ENCODE measurements at places on chromosomes 2 and 18.

DNA sequence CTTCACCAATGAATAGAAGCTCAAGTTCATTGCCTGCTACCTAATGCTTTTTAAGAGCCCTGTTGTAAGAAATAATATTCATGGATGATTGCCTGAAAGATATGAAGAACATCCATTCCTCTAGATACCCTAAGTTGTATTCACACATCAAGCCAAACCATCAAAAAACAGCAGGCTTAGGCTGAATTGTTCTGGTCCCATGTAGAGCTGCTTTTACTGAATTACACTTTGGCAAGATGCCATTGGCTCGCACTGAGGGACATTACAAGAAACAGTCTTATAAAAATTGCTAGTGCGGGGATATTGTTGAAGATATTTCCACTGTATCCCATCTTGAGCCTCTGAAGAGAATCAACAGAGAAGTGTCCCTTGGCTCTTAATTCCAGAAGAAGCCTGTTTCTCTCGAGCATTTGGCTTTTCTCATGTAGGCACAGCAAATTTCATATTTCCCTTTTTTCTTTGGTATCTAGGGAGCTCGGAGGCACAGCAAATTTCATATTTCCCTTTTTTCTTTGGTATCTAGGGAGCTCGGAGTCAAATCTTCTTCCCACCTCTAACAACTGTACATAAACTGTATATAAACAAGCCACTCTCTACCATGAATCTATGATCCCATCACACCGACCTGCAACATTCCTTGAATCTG is 107.5 kb downstream of the COLEC12 start:
- DNase-seq, result peak; percentile 22

DNA sequence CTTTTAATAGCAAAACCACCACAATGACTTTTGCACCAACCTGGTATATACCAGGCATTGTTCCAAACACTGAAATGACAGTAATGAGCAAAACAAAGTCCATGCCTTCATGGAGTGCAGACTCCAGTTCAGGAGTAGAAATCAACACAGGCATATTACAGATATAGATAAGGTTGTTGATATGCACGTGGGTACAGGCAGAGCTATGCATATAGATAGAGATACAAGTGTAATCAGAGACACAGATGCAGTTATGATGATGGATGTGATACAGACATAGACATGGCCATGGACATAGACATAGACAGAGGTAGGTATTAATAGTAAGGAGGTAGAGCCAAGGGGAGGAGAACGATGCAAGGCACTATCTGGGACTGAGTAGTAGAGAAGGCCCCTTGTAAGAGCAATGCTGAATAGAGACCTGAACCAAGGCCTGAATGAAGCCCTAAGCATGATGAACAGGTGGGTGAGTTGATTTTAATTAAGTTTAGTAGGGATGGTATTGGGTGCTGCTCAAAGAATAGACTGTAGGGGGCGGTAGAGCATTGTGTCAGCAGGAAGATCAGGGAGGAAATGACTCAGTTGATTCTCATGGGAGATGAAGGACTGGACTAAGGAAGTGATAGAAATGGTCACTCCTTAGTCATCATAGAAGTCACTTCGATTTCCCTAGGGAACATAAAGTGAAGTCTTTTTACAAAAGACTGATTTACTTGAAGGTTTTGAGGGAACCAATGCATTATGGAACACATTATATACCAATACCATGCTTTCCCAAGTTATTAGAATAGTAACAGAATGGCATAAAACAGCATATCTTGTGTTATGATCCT is 39.4 kb downstream of the CMPK2 start:
- DNase-seq, result peak; percentile 79

GRCh38 chr2:30622452-30622851 is 175.4 kb downstream of the LCLAT1 start:
- DNase-seq, result no peak

- DNase-seq, result peak; percentile 30
Measured at GRCh38 chr2:178796079-178796677, 11.0 kb downstream of the TTN start.

- no peak for DNase-seq
Measured at GRCh38 chr2:231671270-231672050, 36.9 kb upstream of the PTMA start.

DNA sequence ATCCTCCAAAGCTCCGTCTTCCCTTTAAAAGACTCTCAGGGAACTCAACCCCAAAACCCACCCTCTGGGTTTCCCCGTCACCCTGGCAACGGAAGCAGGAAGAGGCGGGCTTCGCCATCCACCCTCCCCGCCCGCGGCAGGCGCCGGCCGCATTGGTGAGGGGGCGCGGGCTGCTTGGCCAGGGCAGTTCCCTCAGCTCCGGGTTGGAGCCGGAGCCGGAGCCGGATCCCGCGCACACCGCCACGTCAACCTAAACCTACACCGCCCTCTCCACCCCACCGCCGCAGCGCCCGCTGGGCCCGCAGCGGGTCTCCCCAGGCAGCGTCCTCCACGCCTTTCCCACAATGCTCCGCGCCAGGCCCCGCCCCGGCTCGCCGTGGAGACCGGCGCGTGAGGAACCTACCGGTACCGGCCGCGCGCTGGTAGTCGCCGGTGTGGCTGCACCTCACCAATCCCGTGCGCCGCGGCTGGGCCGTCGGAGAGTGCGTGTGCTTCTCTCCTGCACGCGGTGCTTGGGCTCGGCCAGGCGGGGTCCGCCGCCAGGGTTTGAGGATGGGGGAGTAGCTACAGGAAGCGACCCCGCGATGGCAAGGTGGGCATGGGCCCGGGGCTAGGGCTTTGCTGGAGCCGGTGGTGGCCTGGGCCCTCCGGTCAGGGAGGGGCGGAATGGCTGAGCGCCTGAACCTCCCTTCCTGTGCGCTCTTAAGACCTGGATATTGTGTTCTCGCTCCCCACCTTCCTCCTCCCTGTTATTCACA is at the start of gene DNAJC10:
Gene DNAJC10 (plus strand): TSS at position 366 of the 758 bp plus-strand sequence. CDS start 1,830 bp downstream, outside the sequence.
- peak; percentile 70 for DNase-seq

DNA sequence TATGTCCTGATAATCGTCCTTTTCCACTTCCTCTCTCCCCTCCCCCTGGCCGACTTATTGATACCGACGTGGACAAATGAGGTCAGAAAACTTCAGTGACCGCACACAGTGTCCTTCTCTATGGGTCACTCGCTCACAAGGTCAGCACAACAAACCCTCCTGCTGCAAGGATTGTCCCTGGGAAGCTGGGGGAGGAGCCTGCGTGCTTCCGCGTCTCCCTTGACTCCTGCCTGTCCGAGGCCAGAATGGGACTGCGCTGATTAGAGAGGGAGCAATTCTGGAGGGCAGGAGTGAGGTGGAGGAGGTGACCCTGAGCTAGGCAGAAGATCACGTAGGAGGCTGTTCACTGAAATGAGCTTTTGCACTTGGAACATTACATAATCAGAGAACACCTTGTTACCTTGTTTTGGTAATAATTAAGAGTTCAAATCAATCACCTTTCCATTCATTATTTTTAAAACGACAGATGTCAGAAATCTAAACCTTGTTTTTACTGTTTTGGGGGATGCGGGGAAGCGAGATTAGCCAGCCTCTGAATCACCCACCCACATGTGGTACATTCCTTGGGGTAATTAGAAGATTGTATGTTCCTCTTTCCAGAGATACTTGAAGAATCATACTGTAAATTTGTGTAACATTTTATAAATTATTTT is 70.6 kb downstream of the CTAGE1 start:
- no peak for DNase-seq

- no peak for DNase-seq
Measured at GRCh38 chr2:195741191-195741590, 84.2 kb downstream of the SLC39A10 start.

- no peak for DNase-seq
Measured at GRCh38 chr2:211281430-211282073, 725.2 kb downstream of the CPS1 start.

DNA sequence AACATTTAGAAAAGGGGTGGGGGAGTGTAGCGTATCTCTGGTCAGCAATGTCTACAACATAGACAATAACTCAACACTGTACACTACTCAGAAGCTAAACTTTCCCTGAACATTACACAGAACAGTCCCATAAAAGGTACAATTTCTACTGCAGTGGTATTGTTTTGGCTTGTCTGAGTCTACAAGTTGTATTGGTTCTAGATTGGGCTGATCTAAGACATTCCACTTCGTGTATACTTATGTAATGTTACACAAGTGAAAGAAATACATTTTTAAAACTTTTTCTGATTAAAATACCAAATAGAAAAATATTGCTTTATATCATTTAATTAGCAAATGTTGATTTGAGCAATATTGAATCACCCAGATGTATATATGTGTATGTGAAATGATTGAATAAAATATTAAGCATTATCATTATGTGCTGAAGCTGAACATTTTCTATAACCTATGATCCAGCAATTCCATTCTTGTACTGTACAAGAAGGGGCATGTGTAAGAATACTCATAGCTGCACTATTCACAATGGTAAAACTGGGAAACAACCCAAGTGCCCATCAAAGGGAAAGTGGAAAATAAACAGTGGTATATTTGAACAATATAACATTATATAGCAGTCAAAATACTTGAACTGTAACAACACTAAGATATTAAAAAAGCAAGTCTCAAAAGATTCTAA is 52.4 kb downstream of the VSNL1 start:
- DNase-seq, result no peak

GRCh38 chr18:10475276-10475653 is 20.8 kb downstream of the APCDD1 start:
- DNase-seq, result no peak
